ENCODE measurements at places on chromosomes 7 and 10.

- no peak for DNase-seq
These were observed 3.9 kb downstream of the CXCL12 start for GRCh38 chr10:44380829-44381600.

- DNase-seq = no peak
These were observed 7.8 kb upstream of the FAM20C start for GRCh38 chr7:184294-185264.

DNA sequence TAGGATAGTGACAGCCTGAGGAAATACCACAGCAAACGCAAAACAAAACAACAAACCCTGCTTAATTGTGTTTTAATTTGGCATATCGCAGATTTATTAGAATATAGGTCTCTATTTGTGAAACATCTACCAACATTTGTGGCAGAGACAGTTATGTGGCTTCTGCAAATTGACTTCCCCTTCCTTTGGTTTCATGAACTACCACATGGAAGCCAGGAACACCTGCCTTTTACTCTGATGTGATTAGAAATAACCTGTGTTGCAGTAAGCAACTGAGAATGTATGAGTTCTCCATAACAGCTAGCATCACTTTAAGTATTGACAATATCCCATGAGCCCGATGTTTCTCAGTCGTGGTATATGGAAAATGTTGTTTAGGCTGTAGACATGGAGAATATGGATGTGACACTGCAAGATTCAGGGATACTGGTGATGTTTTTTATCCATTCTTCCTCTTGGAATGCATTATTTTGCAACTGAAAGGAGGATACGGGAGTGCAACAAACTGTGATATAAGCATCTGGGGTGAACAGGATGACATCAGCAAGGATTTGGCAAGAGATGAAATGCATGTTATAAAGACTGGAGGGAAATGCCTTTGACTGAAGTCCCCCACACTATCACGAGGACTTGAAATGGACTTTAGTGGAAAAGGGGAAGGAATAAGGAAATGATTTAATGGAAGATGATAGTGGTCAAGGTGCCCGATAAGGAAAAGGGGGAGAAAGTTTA lies 95.9 kb downstream of the CUBN start:
- no peak for DNase-seq

DNA sequence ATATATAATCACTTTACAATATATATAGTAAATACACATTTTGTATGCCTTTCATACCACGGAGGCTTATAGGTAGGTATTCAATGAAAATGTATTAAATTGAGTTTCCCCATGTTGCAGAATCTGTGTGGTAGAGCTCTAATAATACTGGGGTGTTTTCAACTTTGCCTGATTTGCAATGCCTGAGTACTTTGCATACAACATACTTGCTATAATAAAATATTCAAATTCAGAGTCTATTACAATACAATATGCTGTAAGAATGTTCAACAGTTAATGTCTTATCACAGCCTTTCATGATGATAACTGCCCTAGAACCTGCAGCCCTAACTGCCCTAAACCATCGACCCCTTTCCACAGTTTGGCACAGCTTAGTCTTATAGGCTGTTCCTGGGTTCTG lies 114.6 kb downstream of the DGKI start:
- DNase-seq = no peak

DNA sequence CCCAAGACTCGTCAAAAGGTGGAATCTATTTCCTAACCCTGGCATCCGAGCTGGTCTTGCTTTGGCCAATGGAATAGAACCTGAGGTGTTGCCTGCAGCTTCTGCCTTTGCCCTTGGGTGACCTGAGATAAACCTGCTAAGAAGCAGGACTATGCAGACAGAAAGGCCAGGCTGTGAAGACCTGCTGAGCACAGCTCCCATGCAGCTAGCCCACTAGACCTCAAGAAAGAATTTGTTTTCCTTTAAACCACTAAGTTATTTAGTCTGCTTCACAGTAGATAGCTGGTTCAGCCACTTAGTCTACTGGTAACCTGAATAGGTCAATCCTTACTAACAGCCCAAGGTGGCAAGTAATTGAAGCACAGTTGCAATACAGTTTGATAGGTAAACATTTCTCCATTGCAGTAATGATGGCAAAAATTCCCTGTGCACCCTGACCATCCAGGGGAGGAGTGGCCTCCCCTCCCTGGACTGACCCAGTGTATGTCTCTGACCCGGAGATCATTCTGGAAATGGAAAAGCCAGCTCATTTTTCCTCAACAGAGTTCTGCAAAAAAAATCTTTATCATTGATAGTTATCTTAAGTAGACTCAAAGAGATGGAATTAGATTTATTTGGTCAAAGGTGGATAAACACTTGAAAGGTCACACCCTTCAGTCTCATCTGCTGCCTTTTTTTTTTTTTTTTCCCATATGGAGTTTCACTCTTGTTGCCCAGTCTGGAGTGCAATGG lies 20.0 kb downstream of the TNS3 start:
- DNase-seq = no peak

DNA sequence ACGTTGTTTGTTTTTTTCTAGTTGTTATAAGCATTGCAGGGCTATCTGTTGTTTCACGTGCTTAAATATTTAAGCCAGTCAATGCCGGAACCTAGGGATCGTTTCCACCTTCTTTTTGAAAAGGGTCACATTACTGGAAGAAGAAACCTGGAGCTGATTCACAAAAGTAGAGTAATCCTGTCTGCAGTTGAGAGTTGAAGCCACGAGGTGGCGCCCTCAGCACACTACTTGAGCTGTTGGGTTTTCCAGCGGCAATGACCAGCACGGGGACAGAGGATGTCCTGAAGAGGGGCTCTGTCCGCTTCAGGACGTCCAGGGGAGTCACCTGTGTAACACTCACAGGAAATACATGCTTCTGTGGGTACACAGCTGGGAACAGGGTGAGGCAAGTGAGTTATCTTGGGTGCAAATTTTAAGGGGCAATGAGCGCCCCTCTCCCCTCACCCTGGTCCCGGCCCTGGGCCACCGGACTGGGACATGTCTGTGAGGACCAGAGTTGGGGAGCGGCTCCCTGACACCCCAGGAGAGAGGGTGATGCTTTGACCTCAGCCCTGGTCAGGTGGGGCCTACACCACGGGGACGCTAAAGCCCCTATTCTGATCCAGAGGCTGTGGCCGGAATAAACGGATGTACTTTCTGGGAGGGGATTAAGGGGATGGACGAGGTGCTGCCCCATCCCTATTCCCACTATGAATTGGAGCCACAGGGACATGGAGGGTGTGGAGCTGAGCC lies 26.3 kb upstream of the WDFY4 start:
- DNase-seq = peak; percentile 44

DNA sequence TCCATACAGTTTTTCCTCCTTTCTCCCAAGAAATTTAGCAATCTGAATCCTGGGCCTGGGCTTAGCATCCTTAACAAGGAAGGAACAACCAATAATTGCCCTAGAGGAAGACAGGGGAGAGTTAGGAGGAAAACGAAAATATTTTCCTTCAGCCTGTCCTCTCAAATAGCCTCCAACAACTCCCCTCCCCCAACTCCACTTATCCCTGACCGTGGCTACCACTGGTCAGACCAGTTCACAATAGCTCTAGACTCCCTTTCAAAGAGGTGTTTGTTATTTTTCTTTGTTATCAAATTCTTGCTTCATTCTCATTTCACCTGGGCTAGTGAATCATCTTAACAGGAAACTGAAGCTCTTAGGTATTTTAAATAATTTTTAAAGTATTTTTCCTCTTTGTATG lies 114.1 kb downstream of the CPED1 start:
- no peak for DNase-seq

GRCh38 chr10:110425684-110426293 lies 71.9 kb upstream of the DUSP5 start:
- DNase-seq = peak; percentile 83

DNA sequence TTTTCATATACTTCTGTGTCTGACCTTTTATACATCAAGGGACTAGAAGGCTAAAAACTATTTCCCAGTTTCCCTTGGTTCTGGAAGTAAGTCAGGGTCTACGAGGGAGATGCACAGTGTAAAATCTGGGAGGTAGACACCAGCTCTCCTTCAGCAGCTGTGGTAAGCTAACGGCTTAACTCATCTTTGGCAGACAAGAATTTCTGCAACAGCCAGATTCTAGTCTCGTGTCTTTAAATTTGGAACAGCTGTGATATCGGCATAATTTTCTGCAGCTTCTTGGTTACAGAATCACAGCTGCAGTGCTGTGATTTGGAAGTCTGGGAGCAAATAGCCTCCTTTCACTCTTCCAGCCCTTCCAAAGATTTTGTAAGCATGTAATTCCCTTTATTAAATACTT lies 37.4 kb upstream of the ABCB4 start:
- DNase-seq = no peak

DNA sequence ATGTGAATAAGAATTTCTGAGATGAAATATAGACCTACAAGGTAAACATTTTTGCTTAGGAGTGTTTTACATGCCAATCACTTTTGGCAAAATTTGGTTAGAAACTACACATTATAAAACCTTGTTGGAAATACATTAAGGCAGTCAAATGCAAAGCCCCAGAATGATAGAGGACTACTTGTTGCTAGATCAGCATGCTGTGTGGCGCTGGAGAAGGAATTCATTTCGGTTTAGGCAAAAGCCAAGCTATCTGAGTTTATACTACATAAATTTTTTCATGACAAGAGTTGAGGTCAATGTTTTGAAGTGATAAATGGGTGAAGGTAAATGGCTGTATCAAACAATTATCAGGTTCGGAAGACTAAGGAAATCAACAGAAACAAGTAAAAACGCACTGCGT lies 2.3 kb downstream of the BMPER start:
- DNase-seq = no peak

- DNase-seq = no peak
These were observed 20.7 kb downstream of the PDGFA start for GRCh38 chr7:498678-499641.

GRCh38 chr7:101905203-101905865 lies 87.9 kb downstream of the CUX1 start:
- no peak for DNase-seq

DNA sequence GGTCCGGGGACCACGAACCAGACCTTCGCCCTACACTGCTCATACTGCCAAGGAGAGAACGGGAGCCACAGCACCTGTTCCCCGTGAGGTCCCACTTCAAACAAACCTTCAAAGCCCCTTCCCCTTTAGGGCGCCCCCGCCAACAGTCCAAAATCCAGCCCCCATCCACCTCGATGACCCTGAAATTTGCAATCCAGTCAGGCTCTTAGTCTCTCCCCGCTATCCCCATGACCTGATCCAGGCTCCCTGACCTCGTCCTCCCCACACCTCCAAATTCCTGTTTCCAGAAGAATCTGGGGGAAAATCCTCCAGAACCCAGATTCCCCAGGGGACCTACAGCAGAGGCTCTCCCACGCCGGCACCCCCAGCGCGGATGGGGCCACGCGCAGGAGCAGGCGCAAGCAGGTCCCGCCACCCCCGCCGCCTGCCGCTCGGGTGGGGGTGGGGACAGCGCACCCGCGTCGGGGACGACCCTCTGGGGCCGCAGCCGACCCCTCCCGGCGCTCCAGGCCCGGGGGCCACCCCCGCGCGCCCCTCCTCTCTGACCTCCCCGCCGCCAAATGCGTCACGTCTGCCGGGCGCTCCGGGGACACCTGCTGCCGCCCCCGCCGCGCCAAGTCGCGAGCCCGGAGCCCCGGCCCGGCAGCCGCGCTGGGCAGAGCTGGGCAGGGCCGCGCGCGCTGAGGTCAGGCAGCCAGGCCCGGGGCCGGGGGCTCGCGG lies 753 bp downstream of the CAMK2B start:
- DNase-seq = no peak

DNA sequence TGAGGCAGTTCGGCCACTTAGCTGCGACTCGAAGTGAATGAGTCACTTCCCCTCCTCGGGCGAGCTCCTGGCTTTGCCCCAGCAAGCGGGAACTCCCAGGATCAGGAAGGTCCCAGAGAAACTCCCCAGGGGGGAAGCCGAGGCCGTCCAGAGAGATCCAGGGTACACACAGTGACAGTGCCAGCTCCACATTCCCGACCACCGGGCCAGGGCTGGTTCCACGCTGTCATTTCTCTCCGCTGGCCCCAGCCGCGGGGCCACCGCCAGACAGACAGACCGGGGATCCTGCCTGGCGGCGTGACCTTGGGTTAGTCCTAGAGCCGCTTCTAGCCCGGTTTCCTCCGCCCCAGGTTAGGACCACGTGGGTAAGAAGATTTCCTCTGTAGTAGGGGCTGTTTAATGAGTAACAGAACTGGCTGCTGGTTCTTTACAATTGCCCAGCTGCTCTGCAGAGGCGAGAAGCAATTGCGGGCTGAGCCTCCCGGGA lies 463 bp upstream of the UPP1 start:
- no peak for DNase-seq

- DNase-seq = no peak
These were observed 125.9 kb downstream of the ADAM12 start for GRCh38 chr10:126262233-126262838.

DNA sequence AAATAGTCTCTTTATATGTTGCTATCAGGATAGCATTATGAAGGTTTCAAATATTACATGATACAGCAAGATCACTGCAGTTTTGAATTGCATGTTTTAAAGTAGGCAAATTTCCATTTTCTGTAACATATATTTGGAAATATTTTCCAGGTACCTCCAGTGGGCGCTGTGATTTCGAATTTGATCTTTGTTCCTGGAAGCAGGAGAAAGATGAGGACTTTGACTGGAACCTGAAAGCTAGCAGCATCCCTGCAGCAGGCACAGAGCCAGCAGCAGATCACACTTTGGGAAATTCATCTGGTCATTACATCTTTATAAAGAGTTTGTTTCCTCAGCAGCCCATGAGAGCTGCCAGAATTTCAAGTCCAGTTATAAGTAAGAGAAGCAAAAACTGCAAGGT lies 299.0 kb downstream of the MALRD1 start:
- DNase-seq = no peak

GRCh38 chr10:44193567-44194220 lies 191.2 kb downstream of the CXCL12 start:
- no peak for DNase-seq

GRCh38 chr10:118961436-118961835 lies 68.1 kb upstream of the NANOS1 start:
- no peak for DNase-seq

DNA sequence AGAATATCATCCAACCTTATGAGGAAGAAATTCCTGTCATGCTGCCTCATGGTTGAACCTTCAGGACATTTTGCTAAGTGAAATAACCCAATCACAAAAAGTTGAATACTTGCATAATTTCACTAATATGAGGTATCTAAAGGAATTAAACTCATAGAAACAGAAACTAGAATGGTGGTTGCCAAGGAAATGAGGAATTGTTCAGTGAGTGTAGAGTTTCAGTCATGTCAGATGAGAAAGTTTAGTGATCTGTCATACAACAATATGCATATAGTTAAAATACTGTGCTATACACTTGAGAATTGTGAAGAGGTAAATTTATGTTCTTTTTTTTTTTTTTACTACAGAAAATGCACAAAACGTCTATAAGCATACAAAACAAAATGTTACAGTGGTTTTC lies 60.7 kb downstream of the R3HCC1L start:
- DNase-seq = no peak
